ENCODE measurements at places on chromosomes 12 and 14.

DNA sequence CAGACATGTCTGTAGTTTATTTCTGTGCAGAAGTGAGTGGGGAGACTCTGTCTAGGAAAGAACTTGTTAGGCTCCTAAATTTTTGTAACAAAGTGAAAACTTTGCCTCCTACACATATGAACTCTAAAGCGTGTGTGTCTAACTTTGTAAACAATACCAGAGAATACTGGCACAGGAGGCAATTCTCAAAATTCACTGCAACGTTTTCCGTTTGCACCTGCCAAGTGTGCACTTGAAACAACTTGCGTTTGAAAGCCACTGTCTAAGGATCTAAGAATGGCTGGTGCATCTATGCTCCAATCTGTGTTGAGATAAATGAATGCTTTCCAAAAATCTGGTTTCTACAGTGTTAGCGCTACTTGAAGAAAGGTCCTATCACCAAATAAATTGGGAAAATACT lies 15.3 kb downstream of the GRIP1 start:
- no peak for DNase-seq

GRCh38 chr12:49342914-49343731 lies 3.6 kb upstream of the DNAJC22 start:
- no peak for DNase-seq

DNA sequence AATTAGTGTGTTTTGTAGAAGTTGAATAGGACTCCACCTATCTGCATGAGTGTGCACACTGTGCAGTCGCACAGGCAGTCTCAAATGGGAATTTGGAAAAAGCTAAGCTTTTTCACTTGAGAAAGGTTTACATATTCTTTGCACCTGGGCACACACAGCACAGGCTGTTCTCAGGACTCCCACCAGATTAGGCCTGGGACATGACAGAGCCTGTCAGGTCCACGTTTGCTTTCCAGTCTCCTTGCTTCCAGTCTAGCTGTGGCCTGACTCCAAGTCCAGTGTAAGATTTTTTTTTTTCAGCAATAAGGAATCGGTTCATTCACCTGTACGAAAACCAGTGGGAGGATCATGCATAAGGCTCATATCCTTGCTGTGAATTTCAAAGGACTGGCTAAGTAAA lies 181.3 kb downstream of the ZFP36L1 start:
- DNase-seq = no peak

DNA sequence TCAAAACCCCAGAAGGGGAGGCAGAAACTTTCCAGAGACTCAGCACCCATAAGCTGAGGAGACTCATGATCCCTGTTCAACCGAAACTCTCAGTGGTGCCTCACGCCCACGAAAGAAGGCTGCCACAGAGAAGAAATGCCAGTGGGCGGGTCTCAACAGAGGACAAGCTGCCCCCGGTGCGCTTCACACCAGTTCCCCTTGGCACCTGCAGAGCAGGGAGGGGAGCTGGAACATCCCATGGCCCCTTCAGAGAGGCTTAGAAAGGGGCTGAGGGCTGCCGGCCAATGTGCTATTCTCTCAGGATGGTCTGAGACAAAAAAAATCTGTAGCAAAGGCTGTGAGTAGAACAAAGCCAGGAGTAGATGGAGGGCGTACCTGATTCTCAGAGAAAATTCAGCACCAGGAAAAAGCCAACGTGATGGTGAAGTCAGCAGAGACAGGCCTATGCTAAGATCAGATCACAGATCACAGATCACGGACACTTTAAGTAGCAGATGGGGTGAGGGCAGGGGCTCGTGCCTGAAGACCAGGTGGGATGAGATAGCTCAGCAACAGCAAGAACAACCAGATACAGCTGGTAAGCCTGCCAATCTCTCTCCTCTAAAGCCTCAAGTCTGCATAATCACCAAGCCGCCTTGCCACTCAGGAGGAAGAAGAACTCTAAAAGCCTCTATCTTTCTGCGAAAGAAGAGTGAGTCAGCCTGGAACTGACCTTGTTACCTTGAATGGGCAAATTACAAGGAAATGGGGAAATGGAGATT lies 206.4 kb upstream of the GRIP1 start:
- no peak for DNase-seq

DNA sequence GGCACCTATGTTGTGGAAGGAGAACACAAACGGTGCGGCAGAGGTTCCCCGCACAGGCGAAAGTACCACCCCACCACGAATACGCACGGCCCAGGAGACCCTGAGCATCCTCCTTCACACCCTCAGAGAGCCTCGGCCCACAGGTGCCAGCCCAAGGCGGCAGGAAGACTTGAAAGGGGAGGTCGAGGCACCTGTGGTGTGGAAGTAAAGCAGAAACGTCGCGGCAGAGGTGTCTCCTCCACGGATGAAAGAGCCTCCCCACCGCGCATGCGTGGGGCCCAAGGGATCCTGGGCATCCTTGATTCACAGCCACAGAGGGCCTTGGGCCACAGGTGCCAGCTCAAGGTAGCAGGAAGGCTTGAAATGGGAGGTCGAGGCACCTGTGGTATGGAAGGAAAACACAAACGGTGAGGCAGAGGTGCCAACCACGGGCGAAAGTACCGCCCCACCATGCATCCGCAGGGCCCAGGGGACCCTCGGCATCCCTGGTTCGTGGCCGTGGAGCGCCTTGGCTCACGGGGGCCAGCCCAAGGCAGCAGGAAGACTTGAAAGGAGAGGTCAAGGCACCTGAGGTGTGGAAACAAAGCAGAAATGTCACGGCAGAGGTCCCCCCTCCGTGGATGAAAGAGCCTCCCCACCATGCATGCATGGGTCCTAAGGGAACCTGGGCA lies 380.1 kb downstream of the ALG10 start:
- no peak for DNase-seq

GRCh38 chr12:41459111-41459905 lies 271.2 kb downstream of the PDZRN4 start:
- no peak for DNase-seq

- no peak for DNase-seq
Measured at GRCh38 chr12:77407931-77408330, 342.6 kb upstream of the E2F7 start.

DNA sequence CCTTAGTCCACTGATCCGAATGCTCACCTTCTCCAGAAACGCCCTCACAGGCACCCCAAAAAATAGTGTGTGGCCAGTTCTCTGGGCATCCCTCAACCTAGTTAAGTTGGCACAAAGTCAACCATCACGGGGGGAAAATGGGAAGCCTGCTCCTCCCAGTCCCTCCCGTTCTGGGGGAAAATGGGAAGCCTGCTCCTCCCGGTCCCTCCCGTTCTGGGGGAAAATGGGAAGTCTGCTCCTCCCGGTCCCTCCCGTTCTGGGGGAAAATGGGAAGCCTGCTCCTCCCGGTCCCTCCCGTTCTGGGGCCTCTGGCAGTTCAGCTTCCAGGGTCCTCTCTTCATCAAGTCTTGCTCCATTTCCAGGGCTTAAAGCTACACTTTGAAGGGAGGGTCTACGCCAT lies 106.1 kb downstream of the RIMBP2 start:
- no peak for DNase-seq

GRCh38 chr12:20368651-20369304 lies 441 bp downstream of the PDE3A start:
- no peak for DNase-seq

DNA sequence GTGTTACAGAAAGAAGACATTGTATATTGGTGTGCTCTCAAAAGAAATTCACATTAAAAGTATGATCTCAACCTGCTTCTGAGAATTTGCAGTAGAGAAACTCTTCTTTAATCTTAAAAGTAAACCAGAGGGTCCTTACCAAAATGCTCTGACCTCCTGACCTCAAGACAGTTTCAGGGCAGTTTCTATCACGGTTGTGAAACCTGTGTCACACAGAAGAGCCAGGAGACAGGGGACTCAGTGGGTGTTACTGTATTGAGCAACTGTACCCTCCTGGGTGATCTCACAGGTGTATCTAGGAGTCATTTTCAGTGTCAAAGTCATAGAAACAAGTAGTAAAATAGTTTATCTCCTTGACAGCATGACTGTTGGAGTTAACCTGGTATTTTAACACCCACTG lies 178.0 kb downstream of the GRIP1 start:
- no peak for DNase-seq

GRCh38 chr14:56902385-56902784 lies 92.1 kb upstream of the OTX2 start:
- DNase-seq = no peak

DNA sequence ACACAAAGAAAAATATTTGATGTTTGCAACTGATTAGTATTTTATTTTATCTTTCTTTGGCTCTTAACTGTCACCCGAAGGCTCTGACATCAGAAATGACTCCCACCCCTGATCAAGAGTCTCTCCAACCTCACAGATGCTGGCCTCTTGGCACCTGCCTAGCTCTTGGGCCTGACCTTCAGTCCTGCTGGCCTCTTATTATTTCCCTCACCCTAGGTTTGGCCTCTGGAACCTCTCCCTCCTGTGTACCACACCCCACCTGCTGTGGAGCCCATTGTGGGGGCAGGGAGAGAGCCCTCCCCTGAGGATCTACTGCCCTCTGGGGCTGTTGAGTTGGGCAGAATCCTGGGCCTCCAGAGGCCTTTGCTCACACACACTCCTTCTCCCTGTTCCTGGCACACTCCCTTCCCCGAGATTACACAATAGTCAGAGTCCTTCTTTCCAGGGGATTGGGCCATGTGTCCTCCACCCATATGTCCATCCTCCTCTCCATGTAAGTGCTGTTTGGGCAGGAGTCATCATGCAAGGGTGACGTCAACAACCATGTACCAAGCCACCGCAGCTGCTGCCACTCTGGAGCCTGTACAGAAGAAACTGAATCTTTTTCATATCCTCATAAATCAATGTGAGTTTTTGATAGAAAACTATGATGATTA lies 124.3 kb downstream of the RASSF9 start:
- DNase-seq = no peak

GRCh38 chr12:88450136-88450535 lies 130.1 kb downstream of the KITLG start:
- DNase-seq = no peak

- no peak for DNase-seq
Measured at GRCh38 chr12:56434828-56435227, 14.4 kb downstream of the TIMELESS start.

DNA sequence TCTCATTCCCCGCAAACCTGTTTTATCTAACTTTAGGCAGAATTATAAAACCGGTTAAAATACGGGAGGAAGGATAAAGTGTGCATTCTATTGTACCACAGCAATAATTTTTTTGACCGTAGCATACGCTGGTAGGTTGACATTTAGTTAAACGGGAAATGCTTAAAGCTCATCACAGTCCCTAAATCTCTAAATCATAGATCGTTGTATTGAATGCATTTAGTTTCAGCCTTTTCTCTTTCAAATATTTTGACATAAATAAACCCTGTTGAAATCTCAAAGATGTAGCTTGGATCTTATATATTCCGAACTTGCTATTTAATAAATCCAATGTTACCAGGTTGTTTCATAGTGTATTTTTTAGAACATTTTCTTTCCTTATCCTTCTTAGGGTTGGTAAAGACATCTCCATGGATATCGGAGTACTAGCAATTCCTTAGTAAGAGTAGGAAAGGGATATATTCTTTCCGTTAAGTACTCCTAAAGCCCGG lies 798 bp downstream of the CLEC2B start:
- no peak for DNase-seq

- no peak for DNase-seq
Measured at GRCh38 chr12:61282790-61283575, 977.2 kb upstream of the USP15 start.
